ENCODE measurements at places on chromosomes 3 and 15.

GRCh38 chr3:179603831-179604230, 607 bp downstream of the MRPL47 start:
- peak; percentile 35 for DNase-seq

DNA sequence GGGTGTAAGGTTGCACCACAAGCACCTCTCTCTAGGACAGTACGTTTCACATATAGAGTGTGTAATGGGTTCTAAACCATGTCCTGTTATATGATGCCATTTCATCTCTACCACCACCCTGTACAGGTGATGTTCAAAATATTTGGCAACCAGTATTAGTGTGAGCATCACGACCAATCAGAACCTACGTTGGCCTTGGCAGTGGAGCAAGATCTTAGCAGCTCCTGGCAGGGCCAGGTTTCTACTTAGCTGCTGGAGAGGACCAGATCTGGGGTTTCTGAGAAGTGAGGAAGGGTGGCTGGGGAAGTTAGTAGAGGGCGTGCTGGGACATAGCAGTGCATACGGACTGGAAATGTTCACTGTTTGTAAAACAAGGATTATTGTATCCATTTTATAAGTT, 23.1 kb upstream of the MITF start:
- no peak for DNase-seq

GRCh38 chr3:157059661-157060060, 100.3 kb downstream of the CCNL1 start:
- no peak for DNase-seq

GRCh38 chr15:45225506-45226273, 26.3 kb upstream of the SLC28A2 start:
- no peak for DNase-seq

- no peak for DNase-seq
Observed at GRCh38 chr3:14505803-14506500, 34.2 kb downstream of the GRIP2 start.

- DNase-seq = no peak
Observed at GRCh38 chr3:52298149-52299098, 10.8 kb downstream of the GLYCTK start.

Data from kidney capillary endothelial cell (primary cell).